ENCODE measurements at places on chromosomes 16 and 17.

- no peak for DNase-seq
These were observed 17.4 kb downstream of the CDH11 start for GRCh38 chr16:65104471-65104870.

DNA sequence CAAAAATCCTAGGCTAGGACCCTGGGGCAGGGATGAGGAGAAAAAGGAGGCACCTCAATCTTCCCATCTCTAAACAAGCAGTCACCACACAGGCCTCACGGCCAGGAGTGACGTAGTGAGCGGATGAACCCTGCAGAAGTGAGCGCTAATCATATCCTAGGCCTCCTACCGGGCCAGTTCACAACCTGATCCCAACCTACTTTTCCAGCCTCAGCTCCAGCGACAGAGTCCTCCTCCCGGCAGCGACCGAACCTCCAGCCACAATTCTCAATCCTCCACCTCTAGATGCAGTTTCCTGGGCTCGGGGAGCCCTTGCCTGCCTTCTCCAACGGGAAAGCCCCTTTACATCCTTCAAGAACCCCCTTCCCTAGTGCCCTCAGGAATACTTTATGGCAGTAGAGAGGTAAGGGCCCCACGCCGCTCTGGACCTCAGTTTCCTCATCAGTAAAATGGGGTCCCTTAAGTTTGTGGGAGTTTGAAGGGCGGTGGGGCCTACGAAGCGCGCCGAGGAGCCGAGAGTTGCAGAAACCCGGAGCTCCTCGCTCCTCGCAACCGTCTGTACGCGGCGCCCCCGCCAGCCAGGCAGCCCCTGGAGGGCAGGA is 1.4 kb downstream of the ZNF668 start:
- DNase-seq, result no peak

DNA sequence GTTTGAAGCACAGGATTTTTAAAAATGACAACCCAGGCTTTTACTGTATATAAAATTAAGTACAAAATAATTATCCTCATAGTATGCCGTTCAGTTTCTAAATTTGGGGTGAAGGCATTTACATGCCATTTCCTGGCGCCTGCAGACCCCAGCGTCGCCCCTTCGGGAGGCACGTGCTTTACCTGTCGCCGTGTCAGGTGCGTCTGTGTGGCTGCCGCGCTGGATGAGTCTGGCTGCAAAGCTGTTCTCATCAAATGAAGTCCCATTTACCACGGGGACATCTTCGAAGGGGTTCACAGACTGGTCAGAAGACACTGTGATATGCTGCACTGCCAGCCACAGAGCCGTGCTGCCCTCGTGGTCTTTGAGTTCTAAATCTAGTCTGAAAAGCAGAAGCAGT is 51.8 kb downstream of the CYB5D2 start:
- no peak for DNase-seq

DNA sequence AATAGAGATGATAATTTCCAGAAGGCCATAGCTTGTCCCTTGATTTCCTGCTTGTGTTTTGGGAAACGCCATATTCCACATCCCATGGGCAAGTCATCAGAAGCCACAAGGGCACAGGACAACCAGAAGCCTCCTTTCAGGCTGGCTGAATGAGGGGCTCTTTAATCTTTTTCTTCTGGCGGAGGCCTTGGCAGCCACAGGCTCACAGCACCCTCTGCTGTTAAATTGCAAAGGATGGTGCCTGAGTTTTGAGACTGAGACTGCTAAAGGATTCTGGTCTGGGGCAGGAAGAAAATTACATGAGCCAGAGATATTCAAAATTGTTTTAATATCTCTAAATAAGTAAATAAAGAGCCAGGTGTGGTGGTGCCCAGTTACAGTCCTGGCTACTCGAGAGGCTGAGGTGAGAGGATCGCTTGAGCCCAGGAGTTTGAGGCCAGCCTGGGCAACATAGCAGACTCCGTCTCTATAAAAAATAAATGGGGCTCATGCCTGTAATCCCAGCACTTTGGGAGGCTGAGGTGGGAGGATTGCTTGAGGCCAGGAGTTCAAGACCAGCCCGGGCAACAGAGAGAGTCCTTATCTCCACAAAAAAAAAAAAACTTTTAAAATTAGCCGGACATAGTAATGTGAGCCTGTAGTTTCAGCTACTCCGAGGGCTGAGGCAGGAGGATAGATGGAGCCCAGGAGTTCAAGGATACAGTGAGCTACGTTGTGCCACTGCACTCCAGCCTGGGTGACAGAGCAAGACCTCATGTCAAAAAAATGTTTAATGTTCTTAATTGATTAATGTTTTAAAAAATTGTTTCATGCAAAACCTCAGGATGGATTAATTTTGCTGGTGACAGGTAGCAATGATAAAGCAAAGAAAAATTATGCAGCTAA is 26.3 kb downstream of the AARSD1 start:
- no peak for DNase-seq

DNA sequence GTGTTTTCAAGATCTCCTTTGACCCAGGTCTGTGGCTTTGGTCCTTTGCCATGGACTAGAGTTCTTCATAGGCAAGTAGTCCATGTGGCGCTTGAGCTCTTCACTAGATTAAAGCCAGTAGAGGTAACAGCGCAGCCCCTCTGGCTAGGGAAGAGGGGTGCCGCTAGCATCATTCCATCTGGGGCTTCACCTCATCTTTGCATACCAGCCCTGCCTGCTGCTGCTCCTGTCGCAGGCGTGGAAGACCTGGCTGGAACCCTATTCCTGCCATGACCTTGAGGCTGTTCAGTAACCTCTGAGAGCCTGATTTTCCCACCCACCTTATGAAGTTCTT is 198.4 kb downstream of the MSI2 start:
- no peak for DNase-seq

DNA sequence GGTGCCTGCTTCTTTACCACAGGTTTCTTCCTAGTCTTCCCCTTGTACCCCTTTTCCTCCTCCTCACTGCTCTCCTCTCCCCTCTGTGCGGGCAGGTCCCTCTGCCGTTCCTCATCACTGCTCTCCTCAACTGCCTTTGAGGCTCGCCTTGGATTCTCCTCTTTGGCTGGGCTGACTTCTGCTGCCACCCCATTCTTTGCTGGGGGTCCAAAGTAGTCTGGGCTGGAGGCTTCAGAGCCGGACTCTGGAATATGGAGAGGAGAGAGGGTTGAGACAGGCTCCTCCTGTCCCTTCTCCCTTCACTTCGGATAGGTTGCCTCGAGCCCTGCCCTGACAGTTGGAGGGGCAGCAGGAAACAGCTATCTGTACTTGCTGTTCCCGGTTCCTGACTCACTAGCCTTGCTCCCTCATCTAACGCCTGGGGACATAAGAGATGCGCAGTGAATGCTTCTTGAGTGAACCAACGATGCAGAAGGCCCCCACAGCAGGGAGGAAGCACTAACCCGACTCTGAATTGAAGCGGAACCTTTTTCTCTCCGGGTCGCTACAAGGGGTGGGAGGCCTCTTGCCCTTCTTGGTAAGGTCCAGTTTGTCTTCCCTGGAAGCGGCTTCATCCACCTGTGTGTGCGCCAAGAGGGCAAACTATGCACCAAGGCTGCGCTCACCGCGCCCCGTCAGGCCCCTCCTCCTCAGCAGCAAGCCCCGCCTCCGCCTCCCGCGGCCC is 655 bp downstream of the HIRIP3 start:
- DNase-seq, result no peak

DNA sequence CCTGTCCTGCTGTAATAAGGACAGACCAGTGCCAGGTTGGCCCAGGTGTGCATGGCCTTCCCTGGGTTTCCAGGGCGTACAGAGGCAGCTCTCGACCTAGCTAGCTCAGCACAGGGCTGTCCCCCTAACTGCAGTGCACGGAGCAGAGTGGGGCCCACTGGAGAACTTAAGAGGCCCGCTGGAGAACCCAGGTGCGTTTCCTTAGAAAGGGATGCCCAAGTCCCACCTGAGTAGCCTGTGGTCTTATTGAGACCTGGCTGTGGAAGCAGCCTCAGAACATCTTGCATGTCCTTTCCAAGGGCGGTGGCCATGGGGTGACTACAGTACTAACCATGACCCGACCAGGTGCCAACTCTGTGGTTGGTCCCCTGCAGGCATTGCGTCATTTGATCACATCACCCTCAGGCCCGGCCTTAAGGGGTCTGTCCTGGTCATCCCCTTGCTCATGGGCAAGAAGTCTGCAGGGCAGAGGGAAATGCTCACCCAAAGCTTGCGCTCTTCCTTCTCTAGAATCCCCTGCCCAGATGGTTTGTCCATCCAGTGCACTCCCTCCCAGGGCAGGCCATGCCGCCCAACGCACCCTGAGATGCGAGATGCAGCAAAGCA is 3.3 kb upstream of the CCNF start:
- no peak for DNase-seq

GRCh38 chr17:64709481-64709880 is 47.4 kb upstream of the SMURF2 start:
- no peak for DNase-seq

DNA sequence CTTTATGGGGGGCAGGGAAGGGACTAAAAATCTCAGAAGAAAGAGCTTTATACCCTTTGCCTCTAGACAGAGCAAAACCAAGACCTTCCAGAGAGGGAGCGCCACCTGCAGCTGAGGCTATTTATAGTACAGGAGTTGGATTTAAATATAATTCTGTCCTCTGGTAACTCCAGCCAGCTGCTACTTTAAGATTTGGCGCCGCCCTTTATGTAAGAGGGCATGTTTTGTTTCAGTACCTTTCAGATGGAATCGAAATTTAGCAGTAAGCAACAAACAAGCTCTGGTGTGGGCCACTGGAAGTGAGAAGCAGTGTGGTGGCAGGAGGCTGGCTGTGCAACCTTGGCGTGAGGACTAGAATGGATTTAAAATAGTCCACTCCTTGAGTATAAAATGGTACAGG is 5.2 kb upstream of the GUCY2D start:
- no peak for DNase-seq

DNA sequence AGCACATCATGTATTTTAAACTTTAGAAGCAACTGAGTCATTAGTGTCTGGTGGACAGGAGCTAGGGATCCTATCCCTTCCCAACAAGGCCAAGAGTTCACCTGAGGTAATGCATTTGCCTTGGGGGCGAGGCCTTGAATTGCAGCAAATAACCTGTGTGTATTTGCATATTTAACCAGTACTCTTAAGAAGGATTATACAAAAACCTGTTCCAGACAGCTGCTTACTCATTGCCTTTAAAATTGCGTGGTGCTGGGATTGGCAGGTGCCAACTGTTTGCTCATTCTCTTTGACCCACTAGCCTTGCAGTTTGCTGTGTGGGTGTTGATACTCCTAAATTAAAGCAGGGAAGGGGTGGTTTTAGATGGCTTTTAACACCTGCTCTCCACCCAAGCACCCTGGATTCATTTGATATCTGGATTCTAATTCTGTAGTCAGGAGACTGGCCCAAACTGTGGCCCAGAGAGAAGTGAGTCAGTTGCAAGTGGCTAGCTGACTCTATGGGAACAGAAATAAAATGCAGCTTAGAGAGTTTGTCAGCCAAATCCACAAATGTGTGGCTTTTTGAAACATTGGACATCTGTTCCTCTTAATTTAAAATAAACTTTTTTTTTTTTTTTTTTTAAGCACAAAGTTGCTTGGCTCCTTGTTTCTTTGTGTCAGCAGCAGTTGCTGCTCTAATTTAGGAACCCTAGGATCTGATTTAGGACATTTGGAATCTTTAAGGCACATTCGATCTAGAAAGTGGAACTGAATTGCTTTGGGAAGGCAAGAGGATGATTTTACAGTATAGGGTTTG is 46.9 kb downstream of the TUBD1 start:
- DNase-seq, result no peak

- DNase-seq, result no peak
These were observed 5.7 kb upstream of the MRPS23 start for GRCh38 chr17:57855391-57856035.

- DNase-seq, result no peak
These were observed 99.3 kb downstream of the RAB11FIP4 start for GRCh38 chr17:31490671-31491375.

DNA sequence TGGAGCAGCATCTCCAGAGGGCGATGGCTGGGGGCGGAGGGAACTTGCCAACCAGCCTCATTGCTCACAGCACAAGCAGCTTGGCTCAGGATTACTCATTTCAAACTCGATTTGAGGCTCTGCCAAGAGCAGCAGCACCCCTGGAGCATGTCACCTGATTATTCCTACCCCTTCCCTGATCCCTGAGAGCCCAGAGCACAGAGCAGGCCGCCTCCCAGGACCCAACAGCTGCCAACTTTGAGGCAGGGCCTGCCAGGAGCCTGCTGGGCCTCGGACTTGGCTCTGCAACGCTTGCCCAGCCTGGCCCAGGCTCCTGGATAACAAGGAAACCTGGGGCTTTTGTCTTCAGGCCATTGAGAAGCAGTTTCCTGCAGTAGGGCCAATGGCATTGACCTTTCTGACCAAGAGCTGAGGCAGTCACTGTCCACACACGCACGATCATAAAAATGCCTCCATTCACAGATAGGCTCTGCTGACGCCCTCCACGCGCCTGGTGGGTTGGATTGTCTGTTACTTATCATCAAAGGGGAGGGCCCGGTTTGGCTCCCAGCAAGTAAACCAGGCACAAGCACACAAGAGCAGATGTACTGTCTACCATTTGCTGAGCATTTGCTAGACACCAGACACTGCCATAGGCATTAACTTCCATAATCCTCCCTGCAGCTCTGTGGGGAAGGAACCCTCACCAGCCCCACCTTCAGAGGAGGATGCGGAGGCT is 406.6 kb upstream of the EEF2KMT start:
- DNase-seq, result no peak

- DNase-seq, result no peak
These were observed 24.2 kb downstream of the ORC6 start for GRCh38 chr16:46713634-46714033.

DNA sequence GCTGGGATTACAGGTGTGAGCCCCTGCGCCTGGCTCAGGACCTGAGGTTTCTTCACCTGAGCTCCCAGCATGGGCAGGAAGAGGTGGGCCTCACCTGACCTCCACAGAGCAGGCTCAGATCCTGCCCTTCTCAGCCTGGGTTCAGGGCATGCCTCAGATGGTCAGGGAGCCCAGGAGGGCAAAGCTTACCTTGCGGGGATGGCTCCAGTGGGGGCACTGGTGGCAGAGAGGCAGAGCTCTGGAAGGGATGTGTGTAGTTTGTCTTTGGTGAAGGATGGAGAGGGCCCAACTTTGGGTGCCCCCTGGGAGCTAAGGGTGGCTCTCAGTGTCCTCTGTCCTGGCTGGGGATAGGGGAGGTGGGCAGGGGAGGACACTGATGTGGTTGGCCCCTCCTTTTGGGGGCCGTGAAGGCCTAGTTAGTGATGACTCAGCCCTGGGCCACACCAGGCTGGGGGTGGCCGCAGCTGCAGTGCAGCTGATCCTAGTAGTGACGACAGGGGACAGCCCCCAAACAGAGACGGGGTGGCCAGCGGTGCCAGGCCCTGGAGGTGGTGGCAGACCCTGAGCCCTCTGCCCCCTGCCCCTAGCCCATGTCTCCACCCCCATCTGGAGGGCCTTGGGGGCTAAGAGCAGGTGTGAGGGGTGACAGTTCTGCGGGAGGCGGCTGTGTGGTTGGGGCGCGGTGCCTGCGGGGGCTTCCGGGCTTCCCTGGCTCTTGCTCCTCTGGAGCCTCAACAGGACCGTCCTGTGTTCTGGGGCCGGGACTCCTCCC is 5.8 kb downstream of the NHERF2 start:
- no peak for DNase-seq

GRCh38 chr17:31754239-31754945 is 104.7 kb downstream of the COPRS start:
- no peak for DNase-seq

Data from CMK (cell line).